ENCODE measurements at places on chromosomes 4 and X. TPM values are rescaled to one million over a fixed set of nuclear protein-coding genes. Genes with fewer than 3 reads are reported as not detected.

Gene SCML1
- 11.8 TPM for total RNA-seq

Gene TEX11
- not detected for total RNA-seq

Gene CLDN34
- total RNA-seq = not detected

Gene CENPI
- 1.2 TPM for total RNA-seq

Gene CENPVL3
- total RNA-seq = not detected

Gene MAOA
- 102 TPM for total RNA-seq

Gene FAM53A
- total RNA-seq = 13.8 TPM

Gene AFM
- total RNA-seq = not detected

Gene CPLX1
- 0.98 TPM for total RNA-seq

Gene MAGEA12
- total RNA-seq = not detected

Gene BMP15
- not detected for total RNA-seq

Gene KCND1
- 2.0 TPM for total RNA-seq

- H3K27me3 ChIP-seq = no peaks in the 10 kb centered on the region
- peaks cover 74% of the 10 kb centered on the region for H3K4me1 ChIP-seq
- H3K4me3 ChIP-seq = no peak overlapping the region
- H3K27ac ChIP-seq = no peak overlapping the region
- no peak for DNase-seq
Measured at GRCh38 chr4:8185930-8186329, 13.2 kb upstream of the SH3TC1 start.

- H3K4me3 ChIP-seq = no peak overlapping the region
- H3K27me3 ChIP-seq = no peaks in the 10 kb centered on the region
- no peak overlapping the region for H3K27ac ChIP-seq
- H3K4me1 ChIP-seq = no peaks in the 10 kb centered on the region
- H3K36me3 ChIP-seq = no peaks in the 10 kb centered on the region
Measured at GRCh38 chr4:70571772-70572171, 20.3 kb upstream of the AMBN start.

DNA sequence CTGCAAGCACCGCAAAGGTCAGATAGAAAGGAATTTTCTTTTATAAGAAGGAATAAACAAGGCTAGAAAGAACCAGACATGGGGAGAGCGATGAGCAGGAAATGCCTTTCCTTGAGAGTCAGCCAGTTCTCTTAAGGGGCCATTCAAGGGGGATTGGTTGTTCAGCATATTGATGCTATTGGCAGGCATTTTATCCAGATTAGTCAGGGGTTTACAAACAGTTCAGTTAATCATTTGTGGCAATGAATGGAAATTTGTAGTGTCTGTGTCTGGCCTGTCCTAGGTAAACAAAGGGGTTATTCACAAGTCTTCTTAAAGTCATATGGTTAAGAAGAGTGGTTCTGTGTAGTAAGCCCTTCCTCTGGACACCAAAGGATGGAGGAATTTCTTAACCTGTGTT is 184.7 kb upstream of the FRMPD4 start:
- H3K36me3 ChIP-seq = no peaks in the 10 kb centered on the region
- no peak overlapping the region for H3K4me3 ChIP-seq
- no peaks in the 10 kb centered on the region for H3K27me3 ChIP-seq
- no peak for DNase-seq

GRCh38 chr4:95963456-95963855 is 123.6 kb downstream of the PDHA2 start:
- H3K27ac ChIP-seq = no peak overlapping the region
- no peaks in the 10 kb centered on the region for H3K27me3 ChIP-seq
- no peaks in the 10 kb centered on the region for H3K36me3 ChIP-seq

DNA sequence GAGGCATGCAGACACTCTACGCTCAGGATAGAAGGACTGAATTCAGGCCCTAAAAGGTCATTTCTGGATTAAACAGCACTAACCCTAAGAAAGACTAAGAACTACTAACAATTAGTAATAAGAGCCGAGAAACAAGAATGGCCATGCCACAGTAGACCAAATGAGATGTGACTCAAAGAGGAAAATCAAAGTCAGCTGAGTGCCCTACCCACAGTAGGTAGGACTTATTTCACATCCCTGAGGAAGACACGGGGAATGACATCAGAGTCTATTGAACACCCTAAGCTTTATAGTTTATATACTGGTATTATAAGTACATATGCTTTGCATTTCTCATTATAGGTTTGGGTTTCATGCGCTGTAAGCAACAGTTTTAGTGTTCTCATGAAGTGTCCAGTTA is 2.7 kb upstream of the ARSJ start:
- peaks cover 16% of the 10 kb centered on the region for H3K4me1 ChIP-seq
- H3K4me3 ChIP-seq = no peak overlapping the region
- no peak overlapping the region for H3K27ac ChIP-seq
- no peaks in the 10 kb centered on the region for H3K27me3 ChIP-seq
- no peak for DNase-seq
- H3K36me3 ChIP-seq = no peaks in the 10 kb centered on the region

DNA sequence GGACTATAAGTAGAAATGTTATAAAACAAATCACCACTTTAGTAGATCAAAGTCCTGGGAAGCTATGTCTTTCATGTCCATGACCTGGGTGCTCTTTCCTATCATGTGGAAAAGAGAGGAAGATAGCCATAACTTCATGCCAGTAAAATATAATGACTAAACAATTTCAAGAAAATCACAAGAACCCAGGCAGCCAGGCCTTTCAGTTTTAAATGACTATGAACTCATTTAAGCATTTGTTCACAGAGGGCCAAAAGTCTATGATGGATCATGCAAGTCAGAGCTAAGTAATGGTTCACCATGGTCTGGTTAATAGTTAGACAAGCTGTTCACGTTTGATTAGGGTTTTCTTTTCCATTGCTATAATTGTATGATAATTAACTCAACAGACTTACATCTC is 155.8 kb downstream of the PPARGC1A start:
- no peak overlapping the region for H3K4me3 ChIP-seq
- no peak for DNase-seq
- H3K27me3 ChIP-seq = no peaks in the 10 kb centered on the region
- no peaks in the 10 kb centered on the region for H3K4me1 ChIP-seq
- no peak overlapping the region for H3K27ac ChIP-seq

DNA sequence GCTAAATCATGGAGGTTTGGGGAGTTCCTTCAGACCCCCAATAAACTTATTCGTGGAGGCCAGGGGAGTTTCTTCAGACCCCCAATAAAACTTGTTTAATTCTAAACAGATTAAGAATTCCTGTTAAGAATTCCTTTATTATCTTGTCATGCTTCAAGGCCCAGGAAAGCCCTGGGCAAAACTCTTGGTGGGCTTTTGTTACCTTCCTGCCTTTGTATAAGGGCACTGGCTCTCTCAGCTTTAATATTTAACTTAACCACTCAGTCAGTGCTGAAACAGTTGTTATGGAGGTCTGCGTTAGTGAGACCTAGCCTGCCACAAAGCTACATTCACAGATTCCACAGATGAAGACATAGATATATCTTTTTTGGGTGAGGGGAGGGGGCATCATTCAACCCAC is 29.0 kb upstream of the LGI2 start:
- H3K27ac ChIP-seq = peak overlapping the region; percentile 36
- H3K4me1 ChIP-seq = no peaks in the 10 kb centered on the region
- no peaks in the 10 kb centered on the region for H3K36me3 ChIP-seq

DNA sequence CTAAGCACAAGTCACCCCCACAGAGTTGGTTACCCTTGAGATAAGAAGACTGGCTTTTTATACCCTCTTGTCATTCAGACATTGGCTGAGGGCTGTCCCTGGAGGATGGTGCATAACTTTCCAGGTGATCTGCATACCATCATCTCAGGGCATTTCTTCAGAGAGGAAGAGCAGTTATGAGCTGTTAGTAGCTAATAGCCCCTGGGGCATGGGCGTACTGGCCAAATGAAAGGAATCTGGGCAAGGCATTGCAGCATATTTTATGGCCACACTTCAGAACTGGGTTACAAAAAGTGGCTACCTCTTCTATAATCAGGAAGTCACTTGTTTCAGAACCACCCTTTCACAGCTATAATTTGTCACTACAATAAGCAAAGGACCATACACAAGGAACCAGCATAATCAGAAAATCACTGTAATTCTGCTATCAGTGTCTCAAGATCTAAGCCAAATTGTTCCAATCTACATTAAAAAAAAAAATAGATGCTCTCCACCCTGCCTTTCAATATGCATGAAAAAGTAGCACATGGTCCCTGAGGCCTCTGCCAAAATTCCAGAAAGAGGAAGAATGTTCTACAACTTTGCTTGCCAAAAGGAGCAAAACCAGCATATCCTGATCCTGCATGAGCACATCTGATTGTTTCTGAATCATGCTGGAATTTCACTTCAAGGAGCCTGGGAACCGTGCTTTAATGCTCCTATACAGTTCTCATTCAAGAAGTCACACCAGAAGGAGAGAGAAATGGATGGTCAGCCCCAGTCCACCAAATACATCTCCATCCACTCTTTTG is 92.0 kb downstream of the TMEM144 start:
- no peak overlapping the region for H3K27ac ChIP-seq
- no peak for DNase-seq
- H3K4me1 ChIP-seq = peaks cover 12% of the 10 kb centered on the region

- no peaks in the 10 kb centered on the region for H3K36me3 ChIP-seq
- H3K4me3 ChIP-seq = no peak overlapping the region
- H3K27ac ChIP-seq = no peak overlapping the region
- no peak for DNase-seq
Measured at GRCh38 chrX:141975839-141976238, 72.1 kb downstream of the MAGEC1 start.

GRCh38 chrX:40154853-40155588 is 57.3 kb upstream of the BCOR start:
- peaks cover 9% of the 10 kb centered on the region for H3K27me3 ChIP-seq
- H3K4me1 ChIP-seq = peaks cover 39% of the 10 kb centered on the region
- H3K36me3 ChIP-seq = no peaks in the 10 kb centered on the region
- no peak for DNase-seq
- no peak overlapping the region for H3K27ac ChIP-seq
- peak overlapping the region; percentile 42 for H3K4me3 ChIP-seq

- no peaks in the 10 kb centered on the region for H3K36me3 ChIP-seq
- no peak overlapping the region for H3K4me3 ChIP-seq
- no peaks in the 10 kb centered on the region for H3K27me3 ChIP-seq
- DNase-seq = no peak
Measured at GRCh38 chrX:153412746-153413720, 1.8 kb downstream of the ZFP92 start.

DNA sequence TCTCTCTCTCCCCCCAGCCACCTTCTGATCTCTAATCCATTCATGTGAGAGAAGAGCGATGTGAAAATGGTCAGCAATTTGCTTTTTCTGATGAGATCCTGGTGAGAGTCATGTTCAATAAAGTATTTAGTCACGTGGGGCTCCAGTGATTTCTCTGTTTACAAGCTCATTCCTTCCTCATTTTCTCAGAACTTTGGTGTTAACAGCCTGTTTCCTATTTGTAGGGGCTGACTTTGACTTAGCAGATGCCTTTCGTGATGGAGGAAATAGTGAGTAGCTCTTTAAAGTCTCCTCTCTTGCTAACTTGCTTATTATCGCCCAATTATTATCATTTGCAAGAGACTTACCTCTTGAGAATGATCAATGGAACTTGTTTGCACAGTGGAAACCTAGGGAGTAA is 72.6 kb upstream of the CD99 start:
- H3K36me3 ChIP-seq = no peaks in the 10 kb centered on the region
- H3K27ac ChIP-seq = no peak overlapping the region
- H3K27me3 ChIP-seq = no peaks in the 10 kb centered on the region

DNA sequence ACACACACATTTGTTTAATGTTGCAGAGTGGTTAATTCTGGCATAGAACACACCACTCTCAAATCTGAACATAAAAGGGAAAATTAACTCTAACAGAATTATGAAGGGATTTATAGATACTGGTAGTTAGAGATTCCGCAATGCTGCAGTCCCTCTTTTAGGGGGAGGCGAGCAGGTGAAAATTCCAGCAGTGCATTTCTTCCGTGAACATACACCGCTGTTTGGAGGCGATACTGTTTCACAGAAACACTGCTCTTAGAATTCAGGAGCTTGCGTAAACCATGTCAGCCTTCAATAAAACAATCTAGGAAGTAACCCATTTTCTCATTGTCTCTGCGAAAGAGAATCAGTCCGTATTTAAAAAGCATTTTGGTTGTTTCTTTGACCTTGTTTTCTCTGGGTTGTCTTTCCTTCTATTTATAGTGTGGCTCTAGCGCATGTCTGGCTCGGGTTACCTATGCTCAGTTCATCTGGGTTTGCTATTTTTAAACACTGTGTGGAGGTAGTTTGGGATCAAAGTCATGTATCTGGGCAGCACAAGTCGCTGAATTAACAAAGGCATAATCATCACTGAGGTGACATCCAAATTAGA is 90.4 kb downstream of the GPAT3 start:
- H3K4me3 ChIP-seq = no peak overlapping the region
- H3K36me3 ChIP-seq = no peaks in the 10 kb centered on the region
- DNase-seq = no peak
- no peak overlapping the region for H3K27ac ChIP-seq

GRCh38 chr4:154123897-154124296 is 335.0 kb upstream of the SFRP2 start:
- no peak overlapping the region for H3K27ac ChIP-seq
- no peaks in the 10 kb centered on the region for H3K27me3 ChIP-seq
- no peak for DNase-seq
- no peak overlapping the region for H3K4me3 ChIP-seq

- no peak overlapping the region for H3K4me3 ChIP-seq
- no peaks in the 10 kb centered on the region for H3K4me1 ChIP-seq
- H3K36me3 ChIP-seq = no peaks in the 10 kb centered on the region
- no peak for DNase-seq
Measured at GRCh38 chr4:114076899-114077570, 97.6 kb upstream of the ARSJ start.

GRCh38 chrX:17634542-17635207 is 102.6 kb upstream of the SCML1 start:
- no peaks in the 10 kb centered on the region for H3K27me3 ChIP-seq
- H3K36me3 ChIP-seq = no peaks in the 10 kb centered on the region
- DNase-seq = no peak
- H3K27ac ChIP-seq = no peak overlapping the region

- no peaks in the 10 kb centered on the region for H3K27me3 ChIP-seq
- DNase-seq = no peak
- no peaks in the 10 kb centered on the region for H3K4me1 ChIP-seq
- no peak overlapping the region for H3K4me3 ChIP-seq
- H3K36me3 ChIP-seq = no peaks in the 10 kb centered on the region
Measured at GRCh38 chr4:81407726-81408125, 64.0 kb downstream of the RASGEF1B start.

- no peaks in the 10 kb centered on the region for H3K36me3 ChIP-seq
- no peak for DNase-seq
- no peaks in the 10 kb centered on the region for H3K27me3 ChIP-seq
- no peak overlapping the region for H3K4me3 ChIP-seq
- no peak overlapping the region for H3K27ac ChIP-seq
Measured at GRCh38 chr4:30094887-30095286, 625.3 kb upstream of the PCDH7 start.

DNA sequence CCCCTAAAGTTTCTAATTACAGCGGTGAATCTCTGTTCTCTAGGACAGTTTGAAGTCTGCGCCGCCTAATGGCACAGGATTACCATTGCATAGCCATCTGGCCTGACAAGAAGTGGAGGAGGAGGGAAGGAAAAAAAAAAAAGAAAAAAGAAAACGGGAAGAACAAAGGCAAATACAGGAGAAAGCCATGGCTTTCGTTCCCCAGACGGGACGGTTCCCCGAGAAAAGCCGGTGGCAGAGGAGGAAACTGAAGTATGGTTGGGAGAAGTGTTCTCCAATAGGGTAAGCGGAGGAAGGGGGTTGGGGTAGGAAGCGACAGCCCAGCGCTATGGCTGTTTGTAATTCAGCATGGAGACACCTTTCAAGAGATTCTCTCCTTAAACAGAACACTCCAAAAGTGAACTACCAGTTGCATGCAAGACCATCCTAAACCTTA is 80.8 kb downstream of the HMGN5 start:
- DNase-seq = no peak
- peak overlapping the region; percentile 36 for H3K4me3 ChIP-seq
- no peaks in the 10 kb centered on the region for H3K36me3 ChIP-seq
- peak overlapping the region; percentile 30 for H3K27ac ChIP-seq
- no peaks in the 10 kb centered on the region for H3K4me1 ChIP-seq

All from vagina (tissue), 2 donors.